ENCODE measurements at places on chromosomes 2 and 18. TPM values are rescaled to one million over a fixed set of nuclear protein-coding genes. Genes with fewer than 3 reads are reported as not detected.
A peak's percentile ranks its signal among the peaks of the same experiment; 100 is the strongest.

GRCh38 chr18:63247926-63248325 is 71.6 kb downstream of the BCL2 start:
- no peaks in the 10 kb centered on the region for H3K36me3 ChIP-seq
- no peak for DNase-seq
- H3K27ac ChIP-seq, result no peak overlapping the region

DNA sequence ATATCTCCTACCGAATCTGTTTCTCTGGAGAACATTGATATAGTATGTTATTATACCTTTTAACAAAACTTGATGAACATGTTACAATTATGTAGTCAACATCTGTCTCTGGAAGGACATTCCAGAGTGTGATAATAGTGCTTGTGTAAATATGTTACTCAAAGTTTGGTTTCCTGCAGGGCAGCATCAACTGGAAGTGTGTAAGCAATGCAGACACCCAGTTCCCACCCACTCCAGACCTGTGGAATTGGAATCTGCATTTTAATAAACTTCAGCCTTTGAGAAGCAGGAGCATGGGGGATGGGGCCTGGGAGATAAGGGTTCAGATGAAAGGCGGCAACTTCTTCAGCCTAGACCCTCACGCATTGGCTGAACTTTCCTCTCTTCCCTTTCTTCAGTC is 398.9 kb downstream of the RND3 start:
- no peak overlapping the region for H3K4me3 ChIP-seq
- H3K27me3 ChIP-seq, result no peaks in the 10 kb centered on the region
- H3K36me3 ChIP-seq, result no peaks in the 10 kb centered on the region
- no peak overlapping the region for H3K27ac ChIP-seq
- no peaks in the 10 kb centered on the region for H3K4me1 ChIP-seq
- no peak for DNase-seq

- H3K27me3 ChIP-seq, result no peaks in the 10 kb centered on the region
- H3K27ac ChIP-seq, result no peak overlapping the region
- no peak overlapping the region for H3K4me3 ChIP-seq
- H3K4me1 ChIP-seq, result no peaks in the 10 kb centered on the region
Measured at GRCh38 chr18:44592639-44593038, 88.0 kb upstream of the SETBP1 start.

HADHB gene
- total RNA-seq, result 36.5 TPM

DNA sequence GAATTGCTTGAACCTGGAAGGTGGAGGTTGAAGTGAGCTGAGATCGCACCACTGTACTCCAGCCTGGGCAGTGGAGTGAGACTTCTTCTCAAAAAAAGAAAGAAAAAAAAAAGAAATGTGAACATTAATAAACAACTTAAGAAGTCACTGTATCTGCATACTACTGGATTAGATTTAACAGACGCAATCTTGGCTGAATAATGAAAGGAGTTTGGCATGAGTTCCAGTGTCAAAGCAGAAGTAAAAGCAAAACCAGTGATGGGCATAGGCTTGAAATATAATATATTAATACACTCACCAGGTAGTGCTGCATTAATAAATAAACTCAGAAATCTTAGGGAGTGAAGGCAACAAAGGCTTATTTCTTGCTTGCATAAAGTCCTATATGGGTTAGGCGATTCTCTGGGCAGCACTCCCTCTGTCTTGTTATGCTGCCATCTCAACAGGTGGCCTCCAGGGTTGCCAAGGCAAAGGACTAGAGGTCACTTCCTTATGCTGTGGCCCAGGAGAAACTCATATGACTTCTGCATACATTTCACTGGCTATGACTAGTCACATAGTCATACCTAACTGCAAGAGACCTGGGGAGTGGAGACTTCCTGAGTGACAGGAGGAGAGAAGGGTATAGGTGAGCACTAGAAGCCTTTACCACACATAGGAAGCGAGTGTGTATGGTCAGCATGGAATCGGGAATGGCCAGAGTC is 296.2 kb upstream of the SPRED2 start:
- H3K4me3 ChIP-seq, result no peak overlapping the region
- H3K36me3 ChIP-seq, result no peaks in the 10 kb centered on the region
- no peak overlapping the region for H3K27ac ChIP-seq
- H3K27me3 ChIP-seq, result no peaks in the 10 kb centered on the region
- H3K4me1 ChIP-seq, result no peaks in the 10 kb centered on the region
- DNase-seq, result no peak

GRCh38 chr2:126288362-126288761 is 367.6 kb upstream of the GYPC start:
- no peak for DNase-seq
- no peaks in the 10 kb centered on the region for H3K36me3 ChIP-seq
- H3K27ac ChIP-seq, result no peak overlapping the region
- H3K27me3 ChIP-seq, result no peaks in the 10 kb centered on the region

DNA sequence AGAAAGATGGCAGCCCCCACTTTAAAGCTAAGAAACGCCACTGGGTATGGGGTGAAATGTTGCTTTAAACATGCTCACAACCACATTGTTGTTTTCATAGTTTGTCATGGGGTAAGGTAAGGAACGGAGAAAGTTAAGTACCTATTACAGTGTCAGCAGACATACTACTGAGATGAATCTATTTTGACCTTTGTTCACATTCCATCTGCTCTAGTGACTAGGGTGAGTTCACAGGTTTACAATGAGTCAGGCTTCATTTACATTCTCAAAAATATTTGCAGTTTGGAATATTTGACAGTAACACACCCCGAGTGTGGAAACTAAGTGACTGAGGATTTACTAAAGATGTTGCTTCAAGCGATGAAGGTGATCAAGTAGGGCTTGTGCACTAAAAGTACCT is 428.7 kb upstream of the ACVR2A start:
- no peaks in the 10 kb centered on the region for H3K36me3 ChIP-seq
- H3K27ac ChIP-seq, result no peak overlapping the region
- no peak for DNase-seq
- no peak overlapping the region for H3K4me3 ChIP-seq
- H3K4me1 ChIP-seq, result no peaks in the 10 kb centered on the region
- no peaks in the 10 kb centered on the region for H3K27me3 ChIP-seq

GRCh38 chr2:138559641-138560040 is 58.1 kb downstream of the SPOPL start:
- DNase-seq, result no peak
- H3K4me1 ChIP-seq, result no peaks in the 10 kb centered on the region
- no peaks in the 10 kb centered on the region for H3K27me3 ChIP-seq
- no peak overlapping the region for H3K4me3 ChIP-seq
- H3K36me3 ChIP-seq, result peaks cover 13% of the 10 kb centered on the region

DNA sequence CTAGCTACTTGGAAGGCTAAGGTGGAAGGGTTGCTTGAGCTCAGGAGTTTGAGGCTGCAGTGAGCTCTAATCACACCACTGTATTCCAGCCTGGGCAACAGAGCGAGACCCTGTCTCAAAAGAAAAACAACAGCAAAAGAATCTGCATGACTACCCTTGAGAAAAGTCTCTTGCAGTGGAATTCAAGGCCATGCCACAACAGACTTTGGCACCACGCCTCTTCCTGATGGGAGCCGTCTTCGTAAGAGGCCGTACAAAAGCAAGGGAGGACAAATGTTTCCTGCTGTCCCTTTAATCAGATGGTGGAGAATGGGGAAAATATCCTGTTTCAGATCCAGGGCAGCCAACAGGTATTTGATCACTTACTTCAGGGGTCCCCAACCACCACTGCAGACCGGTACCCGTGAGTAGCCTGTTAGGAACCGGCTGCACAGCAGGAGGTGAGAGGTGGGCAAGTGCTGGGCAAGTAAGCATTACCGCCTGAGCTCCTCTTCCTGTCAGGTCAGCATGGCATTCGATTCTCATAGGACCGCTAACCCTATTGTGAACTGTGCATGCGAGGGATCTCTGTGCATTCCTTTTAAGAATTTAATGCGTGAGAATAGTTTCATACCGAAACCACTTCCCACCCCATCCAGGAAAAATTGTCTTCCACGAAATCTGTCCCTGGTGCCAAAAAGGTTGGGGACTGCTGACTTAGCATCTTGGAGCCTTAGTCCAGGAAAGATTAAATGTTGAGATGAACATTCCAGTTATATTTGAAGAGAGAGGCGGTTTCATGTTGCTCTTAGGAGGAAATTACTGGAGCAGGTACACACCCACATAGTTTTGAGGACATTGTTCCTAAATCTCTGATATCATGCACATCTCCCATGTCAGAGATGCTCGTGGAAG is 94.4 kb upstream of the XPO1 start:
- H3K4me3 ChIP-seq, result no peak overlapping the region
- no peaks in the 10 kb centered on the region for H3K27me3 ChIP-seq
- H3K36me3 ChIP-seq, result no peaks in the 10 kb centered on the region
- peaks cover 9% of the 10 kb centered on the region for H3K4me1 ChIP-seq
- peak; percentile 22 for DNase-seq

- no peaks in the 10 kb centered on the region for H3K4me1 ChIP-seq
- H3K36me3 ChIP-seq, result no peaks in the 10 kb centered on the region
- H3K27me3 ChIP-seq, result no peaks in the 10 kb centered on the region
Measured at GRCh38 chr2:121260370-121261154, 24.4 kb downstream of the TFCP2L1 start.

DNA sequence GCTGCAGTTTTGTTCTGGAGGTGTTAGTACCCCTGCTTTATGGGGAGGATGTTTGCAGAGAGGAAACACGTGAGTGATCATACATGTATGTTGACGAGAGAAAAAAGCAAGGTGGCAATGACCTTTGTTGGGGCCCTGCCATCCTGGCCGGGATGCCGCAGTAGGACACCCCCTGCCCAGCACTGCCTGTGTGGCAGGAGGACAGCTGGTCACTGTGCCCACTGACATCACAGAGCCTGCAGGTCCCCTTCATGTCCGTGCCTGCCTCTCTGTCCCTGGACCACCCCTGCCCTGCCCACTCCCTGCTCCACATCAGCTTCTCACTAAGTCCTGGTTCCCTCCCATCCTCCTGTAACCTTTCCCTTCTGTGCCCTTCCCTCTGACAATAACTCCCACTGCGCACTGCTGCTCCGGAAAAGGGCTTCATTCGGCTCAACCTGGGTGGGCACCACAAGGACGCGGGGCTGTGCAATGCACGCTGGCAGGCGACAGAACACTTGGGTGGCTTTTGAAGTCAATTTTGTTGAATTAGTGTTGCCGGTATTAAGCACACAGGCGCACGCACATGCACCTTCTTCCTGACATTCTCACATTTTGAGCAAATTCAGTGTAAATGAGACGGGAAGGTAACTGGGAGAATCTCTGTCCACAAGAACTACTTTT is 51.5 kb upstream of the TWIST2 start:
- no peak overlapping the region for H3K27ac ChIP-seq
- DNase-seq, result no peak
- H3K4me1 ChIP-seq, result no peaks in the 10 kb centered on the region
- no peak overlapping the region for H3K4me3 ChIP-seq
- H3K36me3 ChIP-seq, result no peaks in the 10 kb centered on the region
- H3K27me3 ChIP-seq, result peaks cover 20% of the 10 kb centered on the region

DSG4 gene
- total RNA-seq, result not detected

- H3K27me3 ChIP-seq, result no peaks in the 10 kb centered on the region
- DNase-seq, result no peak
- H3K4me3 ChIP-seq, result no peak overlapping the region
- no peaks in the 10 kb centered on the region for H3K4me1 ChIP-seq
- no peak overlapping the region for H3K27ac ChIP-seq
Measured at GRCh38 chr2:69095305-69095704, 82.3 kb downstream of the ANTXR1 start.

DNA sequence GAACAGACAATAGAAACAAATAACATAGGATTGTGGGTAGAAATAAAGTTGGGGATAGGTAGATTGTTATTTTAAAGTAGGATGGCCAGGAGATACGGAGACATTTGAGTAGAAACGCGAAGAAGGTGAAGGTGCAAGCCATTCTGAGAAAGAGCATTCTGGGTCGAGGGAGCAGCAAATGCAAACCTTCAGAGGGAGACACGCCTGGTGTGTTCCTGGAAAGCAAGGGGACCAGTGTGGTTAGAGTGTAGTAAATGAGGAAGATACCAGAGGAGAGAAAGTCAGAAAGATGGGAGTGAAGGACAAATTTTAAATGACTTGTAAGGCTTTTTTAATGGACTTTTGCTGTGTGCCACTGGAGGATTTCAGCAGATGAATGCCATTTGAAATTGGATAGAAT is 1.7 kb downstream of the CYP20A1 start:
- no peaks in the 10 kb centered on the region for H3K27me3 ChIP-seq
- no peak for DNase-seq
- no peak overlapping the region for H3K27ac ChIP-seq
- H3K4me1 ChIP-seq, result peaks cover 7% of the 10 kb centered on the region
- H3K4me3 ChIP-seq, result peak overlapping the region; percentile 77
- H3K36me3 ChIP-seq, result no peaks in the 10 kb centered on the region

GRCh38 chr18:47716632-47717185 is 213.8 kb downstream of the SMAD2 start:
- H3K4me3 ChIP-seq, result no peak overlapping the region
- no peaks in the 10 kb centered on the region for H3K27me3 ChIP-seq
- H3K27ac ChIP-seq, result no peak overlapping the region
- no peaks in the 10 kb centered on the region for H3K4me1 ChIP-seq
- DNase-seq, result no peak

GRCh38 chr2:231667096-231667427 is 41.3 kb upstream of the PTMA start:
- no peaks in the 10 kb centered on the region for H3K36me3 ChIP-seq
- DNase-seq, result no peak
- peaks cover 21% of the 10 kb centered on the region for H3K4me1 ChIP-seq
- no peaks in the 10 kb centered on the region for H3K27me3 ChIP-seq

DNA sequence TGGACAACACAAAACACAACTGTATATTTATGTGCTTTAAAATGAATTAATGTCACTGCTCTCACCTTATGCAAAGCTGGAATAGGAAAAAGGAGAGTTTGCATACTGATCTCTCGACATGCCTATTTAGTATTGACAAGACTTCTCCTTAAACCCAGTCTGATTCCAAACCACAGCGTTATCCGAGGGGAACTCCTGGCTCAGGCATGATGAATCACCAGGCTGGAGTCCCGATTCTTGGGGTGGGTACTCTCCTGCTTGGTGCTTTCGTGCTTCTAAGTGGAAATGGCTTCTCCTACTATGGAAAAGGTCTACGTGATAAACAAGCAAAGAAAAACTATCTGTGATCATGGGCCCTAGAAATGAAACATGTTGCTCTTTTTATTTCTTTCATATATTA is 88.9 kb upstream of the SLC35G4 start:
- H3K27ac ChIP-seq, result no peak overlapping the region
- no peak for DNase-seq
- H3K4me3 ChIP-seq, result no peak overlapping the region
- H3K4me1 ChIP-seq, result peaks cover 3% of the 10 kb centered on the region

DNA sequence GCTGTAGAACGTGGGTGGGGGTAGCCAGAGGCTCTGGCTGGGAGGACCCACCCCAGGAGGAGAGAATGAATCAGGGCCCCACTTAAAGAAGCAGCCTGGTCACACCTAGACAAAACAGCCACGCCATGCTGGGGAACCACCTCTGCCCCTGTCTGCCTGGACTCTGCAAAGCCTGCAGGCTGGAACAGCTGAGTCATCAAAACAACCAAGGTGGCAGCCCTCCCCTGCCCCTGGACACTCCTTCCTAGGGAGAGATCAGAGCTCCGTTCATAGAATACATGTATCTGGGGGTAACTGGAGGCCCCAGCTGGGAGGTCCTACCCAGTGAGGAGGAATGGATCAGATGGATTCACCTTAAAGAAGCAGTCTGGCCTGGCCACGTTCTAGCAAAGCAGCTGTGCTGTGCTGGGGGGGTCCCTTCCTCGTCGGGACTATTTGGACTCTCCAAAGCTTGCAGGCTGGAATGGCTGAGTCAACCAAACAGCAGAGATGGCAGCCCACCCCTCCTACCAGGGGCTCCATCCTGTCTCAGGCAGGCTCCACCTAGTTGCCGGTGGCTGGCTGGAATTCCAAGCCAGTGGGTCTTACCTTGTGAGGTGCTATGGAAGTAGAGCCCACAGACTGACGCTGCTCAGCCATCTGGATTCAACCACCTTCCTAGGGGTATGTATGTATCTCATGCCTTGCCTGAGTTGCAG is 50.5 kb upstream of the NT5C1B start:
- no peaks in the 10 kb centered on the region for H3K4me1 ChIP-seq
- H3K4me3 ChIP-seq, result no peak overlapping the region
- no peaks in the 10 kb centered on the region for H3K27me3 ChIP-seq
- no peak overlapping the region for H3K27ac ChIP-seq
- no peak for DNase-seq
